ENCODE measurements at places on chromosomes 11 and 22.

DNA sequence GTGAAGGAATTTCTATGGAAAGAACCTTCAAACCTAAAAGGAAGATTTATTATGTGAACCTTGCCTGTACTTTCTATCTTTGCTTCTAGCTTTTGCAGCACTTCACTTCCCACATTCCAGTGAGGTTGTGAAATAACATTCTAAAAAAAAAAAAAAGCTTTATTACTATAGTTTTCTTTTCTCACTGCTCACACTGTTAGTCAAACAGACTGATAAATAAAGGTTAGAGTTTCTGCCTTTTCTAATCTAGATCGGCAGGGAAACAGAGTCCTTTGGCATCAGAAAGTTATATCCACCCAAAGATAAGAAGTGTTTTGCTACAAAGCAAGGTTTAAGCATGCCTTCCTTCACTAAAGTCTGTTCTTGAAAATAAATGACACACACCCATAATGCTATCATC lies 2.8 kb downstream of the AAMDC start:
- no peak for DNase-seq

DNA sequence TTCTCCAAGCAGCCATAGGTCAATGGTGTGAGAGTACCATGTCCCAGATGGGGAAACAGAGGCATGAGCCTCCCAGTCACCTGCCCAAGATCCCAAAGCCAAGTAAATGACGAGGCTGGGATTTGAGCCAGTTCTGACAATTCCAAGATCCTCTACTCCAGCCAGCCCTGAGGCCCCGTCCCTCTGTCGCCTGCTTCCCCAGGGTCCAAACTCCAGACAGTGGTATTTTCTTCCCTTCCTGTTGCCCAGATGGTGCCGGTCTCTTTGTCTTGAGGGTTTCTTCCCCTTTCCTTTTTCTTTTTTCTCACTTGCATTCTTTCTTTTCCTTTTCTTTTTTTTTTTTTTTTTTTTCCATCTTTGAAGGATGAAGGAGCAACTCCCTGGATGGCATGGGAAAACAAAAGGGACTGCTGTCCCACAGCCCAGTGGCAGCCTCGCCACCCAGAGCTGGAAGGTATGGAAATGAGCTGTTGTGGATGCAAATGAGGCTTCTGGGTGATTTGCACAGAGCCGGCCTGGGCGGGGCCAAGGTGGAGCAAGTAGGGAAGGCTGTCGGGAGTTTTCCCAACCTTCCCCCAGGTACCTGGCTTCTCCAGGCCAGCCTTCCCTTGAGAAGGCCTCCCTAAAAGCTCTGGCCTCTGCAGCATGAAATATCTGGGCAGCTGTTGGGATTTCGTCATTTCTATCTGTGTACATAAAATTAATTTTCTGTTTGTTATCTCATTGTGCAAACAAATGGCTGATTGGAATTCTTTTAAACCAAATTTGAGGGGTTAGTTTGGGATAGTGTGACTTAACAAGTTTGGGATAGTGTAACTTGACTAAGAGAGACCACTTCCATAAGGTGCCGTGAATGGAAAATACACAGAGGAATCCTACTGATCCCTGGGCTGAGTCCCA lies 146.8 kb downstream of the MN1 start:
- no peak for DNase-seq

DNA sequence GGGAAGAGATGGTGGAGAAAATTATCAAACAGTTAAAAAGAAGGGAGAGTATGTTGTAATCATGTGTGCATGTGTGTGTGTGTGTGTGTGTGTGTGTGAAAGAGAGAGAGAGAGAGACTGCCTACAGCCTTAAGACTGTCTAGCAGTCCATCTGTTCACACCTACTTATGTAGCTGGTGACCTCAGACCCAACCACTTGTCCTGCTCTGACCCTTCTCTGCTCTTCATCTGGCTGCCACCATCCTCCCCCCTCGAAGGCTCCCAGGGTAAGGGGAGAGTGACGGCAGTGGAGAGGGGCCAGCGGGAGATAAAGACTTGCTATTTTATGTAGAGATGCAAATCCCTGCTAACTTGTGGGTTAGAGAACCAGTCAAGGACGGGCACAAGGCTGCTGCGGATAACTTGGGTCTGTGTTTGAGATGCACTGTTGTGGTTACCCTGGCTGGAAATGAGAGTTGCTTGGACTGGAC lies 24.9 kb upstream of the GRAMD1B start:
- no peak for DNase-seq

- DNase-seq = no peak
Observed at GRCh38 chr22:48893288-48894063, 934.2 kb downstream of the BRD1 start.

GRCh38 chr11:13826505-13827278 lies 135.8 kb upstream of the SPON1 start:
- peak; percentile 36 for DNase-seq

DNA sequence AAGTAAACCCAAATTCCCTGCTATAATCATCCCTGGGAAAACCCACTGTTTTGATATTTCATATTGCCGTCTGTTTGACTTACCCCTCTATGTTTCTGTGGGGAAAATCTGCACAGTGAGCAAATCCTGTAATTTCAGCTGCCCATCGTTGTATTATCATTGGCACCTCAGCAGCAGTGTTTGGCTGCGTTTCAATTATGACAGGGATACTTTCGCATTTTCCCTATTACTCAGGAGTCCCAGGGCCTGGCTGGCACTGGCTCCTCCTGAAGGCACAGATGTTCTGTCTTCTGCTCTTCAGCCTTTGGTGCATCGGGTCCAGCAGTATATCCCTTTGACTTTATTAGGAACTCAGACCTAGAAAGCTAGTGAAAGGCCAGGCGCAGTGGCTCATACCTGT lies 12.2 kb upstream of the MMP12 start:
- DNase-seq = peak; percentile 72

DNA sequence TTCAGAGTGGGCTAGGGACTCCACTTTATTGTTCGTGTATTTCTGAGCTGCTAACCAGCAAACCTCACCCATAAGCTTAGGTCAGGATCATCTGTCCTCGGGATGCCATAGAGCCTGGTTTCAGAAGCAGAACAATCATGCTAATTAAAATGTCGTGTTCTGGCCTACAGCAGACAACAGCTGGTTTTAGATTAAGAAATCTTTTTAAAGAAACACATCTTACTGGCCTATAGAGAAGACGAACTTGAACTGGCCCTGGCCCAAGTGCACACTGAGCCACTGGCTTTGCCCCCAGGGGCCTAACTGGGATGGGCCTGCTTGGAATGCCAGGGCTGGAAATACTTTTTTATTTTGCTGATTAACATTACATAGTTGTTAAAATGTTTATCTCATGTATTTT lies 63.2 kb downstream of the ALX4 start:
- DNase-seq = no peak

- no peak for DNase-seq
Observed at GRCh38 chr11:23688835-23689234, 808.0 kb upstream of the LUZP2 start.

All from Daoy (cell line).